ENCODE measurements at places on chromosomes 2 and 18.

DNA sequence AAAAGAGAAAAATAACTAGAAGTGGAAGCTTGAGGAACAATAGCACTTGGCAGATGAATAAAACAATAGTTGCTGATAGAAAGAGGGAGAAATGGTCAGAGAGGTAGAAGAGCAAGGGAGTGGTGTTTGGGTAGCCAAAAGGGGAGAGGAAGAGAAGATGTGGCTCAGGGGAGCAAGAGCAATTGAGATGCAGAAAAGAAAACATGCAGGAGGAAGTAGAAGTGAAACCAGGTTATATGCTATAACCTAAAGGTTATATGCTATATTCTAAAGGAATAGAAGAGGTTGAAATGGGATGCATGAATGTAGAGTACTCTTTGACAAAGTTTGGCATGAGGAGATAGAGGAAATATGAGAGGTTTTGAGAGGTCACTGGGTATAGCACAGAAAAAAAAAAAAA, 759.5 kb downstream of the SATB2 start:
- DNase-seq = no peak

- no peak for DNase-seq
These were observed 776.8 kb upstream of the SOX11 start for GRCh38 chr2:4915357-4915756.

DNA sequence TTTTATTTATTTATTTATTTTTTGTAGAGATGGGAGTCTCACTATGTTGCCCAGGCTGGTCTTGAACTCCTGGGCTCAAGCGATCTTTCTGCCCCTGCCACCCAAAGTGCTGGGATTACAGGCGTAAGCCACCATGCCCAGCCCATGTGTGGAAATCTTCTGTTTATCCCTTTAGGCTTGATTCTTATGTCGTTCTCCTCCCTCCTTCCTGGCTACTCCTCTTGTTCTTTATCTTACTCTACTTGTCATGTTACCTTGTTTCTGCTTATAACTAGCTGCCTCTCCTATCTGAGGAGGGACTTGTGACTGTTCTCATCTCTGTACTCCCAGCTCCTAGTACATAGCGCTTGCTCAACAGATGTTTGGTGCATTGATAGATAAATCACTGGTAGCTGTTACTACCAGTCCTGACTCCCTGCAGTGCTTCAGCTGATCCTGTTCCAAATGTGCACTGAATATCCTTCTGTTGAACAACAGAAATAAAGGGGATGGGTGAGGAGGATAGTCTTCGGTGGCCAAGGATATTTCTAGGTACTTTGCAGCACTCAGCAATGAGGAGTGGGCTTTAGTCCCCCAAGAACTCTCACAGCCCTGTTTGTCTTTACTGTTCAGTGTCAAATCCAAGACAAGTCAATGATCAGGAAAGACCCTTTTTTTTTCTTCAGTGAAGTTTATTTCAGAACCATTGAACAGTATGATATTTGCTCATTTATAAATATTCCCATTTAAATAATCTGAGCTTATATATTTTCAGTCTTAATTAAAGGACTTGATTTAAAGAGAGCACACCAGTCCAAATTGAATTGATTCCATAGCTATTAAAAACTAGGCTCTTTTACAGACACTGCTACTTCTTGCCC, 7.2 kb downstream of the IL1B start:
- DNase-seq = no peak

DNA sequence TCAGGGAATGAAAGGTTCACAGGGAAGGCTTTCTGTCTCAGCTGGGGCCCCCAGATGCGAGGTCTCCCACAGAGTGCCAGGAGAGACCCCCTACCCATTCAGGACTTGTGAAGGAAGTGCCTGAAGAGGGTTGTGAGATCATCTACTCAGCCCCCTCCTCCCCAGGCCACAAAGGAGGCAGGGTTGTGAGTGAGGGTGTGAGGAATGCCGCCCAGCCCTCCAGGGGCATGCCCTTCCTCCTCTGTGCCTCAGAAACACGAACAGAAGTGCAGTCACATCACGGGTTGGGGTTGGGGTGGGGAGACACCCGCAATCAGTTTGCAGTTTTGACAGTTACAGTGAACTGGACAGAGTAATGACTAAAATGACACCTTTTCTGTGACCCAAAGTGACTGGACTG, 5.0 kb downstream of the MAL start:
- DNase-seq = no peak

- no peak for DNase-seq
These were observed 102.5 kb downstream of the LOXHD1 start for GRCh38 chr18:46554406-46555080.

- no peak for DNase-seq
These were observed 182.2 kb downstream of the INHBB start for GRCh38 chr2:120528051-120528692.

- DNase-seq = no peak
These were observed 90.5 kb upstream of the MGAT5 start for GRCh38 chr2:134163336-134163735.

DNA sequence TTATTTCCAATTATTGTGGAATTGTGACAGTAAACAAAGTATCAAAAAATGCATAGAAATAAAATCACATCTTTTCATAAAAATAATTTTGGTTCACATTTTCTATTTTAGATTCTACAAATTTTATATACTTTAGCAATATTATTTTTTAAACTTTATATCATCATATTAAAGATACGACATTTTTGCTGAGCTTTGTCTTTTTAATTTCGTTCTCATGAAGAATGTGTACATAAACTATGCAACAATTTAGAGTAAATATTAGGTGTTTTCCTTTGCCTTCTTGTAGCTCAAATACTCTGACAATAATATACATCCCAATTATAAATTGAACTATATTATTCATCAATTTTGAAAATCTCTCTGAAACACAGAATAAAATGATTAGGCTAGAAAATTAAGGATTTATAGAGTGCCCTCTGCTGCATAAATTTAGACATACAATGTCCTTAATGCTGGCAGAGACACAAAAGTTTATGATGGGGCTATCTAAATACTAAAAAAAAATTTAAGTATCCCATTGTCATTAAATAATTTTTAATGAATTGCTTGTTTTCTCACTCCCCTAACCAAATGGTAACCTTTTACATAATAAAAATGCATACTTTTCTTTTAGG, 45.7 kb downstream of the CCDC102B start:
- DNase-seq = no peak

GRCh38 chr2:48339451-48339850, 190.5 kb upstream of the STON1 start:
- no peak for DNase-seq

- DNase-seq = no peak
These were observed at the start of gene CAPN14 for GRCh38 chr2:31217465-31218200. Gene CAPN14 (minus strand): TSS chr2:31217515. CDS start chr2:31205447, 12,068 bp downstream.

DNA sequence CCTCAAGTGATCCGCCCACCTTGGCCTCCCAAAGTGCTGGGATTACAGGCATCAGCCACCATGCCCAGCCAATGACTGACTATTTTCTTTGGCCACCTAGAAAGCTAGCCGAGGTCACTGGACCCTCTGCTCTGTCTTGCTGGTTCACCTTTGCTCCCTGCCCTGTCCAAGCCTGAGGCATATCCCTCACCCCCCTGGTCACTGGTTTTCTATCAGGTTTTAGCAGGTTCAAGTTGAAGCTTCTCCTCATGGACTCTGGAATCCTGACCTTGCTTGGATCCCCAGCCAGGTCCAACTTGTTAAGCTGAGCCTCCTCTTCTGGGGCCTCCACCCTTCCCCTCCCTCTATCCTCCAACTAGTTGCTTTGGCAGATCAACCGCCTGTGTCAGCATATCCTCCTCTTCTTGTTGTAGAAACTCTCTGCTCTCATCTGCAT, 33.4 kb downstream of the PAX8 start:
- DNase-seq = no peak

- no peak for DNase-seq
These were observed 69.3 kb downstream of the TTC27 start for GRCh38 chr2:32697156-32697555.

DNA sequence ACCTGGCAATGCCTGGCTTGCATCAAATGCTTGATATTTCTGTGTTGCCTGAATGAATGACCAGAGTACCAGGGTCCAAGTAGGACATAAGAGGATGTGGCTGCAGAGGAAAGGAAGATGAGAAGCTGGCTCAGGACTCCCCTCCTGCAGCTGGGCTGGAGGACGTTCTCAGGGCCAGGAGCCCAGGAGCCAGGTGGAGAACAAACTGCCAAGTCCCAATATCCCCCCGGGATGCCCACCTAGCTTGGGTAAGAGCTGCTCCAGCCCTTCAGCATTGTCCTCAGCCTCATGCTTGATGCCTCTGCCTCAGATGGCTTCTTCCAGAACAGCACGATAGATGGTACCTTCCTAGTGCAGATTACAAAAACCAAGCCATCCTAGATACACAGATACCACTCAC, 8.6 kb upstream of the ATP6V1B1 start:
- DNase-seq = no peak

DNA sequence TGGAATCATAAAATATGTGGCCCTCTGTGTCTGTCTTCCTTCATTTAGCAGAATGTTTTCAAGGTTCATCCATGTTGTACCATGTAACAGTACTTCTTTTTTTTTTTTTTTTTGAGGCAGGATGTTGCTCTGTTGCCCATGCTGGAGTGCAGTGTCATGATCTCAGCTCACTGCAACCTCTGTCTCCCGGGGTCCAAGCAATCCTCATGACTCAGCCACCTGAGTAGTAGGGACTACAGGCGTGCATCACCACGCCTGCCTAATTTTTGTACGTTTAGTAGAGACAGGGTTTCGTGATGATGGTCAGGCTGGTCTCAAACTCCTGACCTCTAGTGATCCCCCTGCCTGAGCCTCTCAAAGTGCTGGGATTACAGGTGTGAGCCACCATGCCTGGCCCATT, 31.2 kb downstream of the RAB1A start:
- DNase-seq = no peak

- no peak for DNase-seq
These were observed 6.7 kb upstream of the SDC1 start for GRCh38 chr2:20231598-20232026.

DNA sequence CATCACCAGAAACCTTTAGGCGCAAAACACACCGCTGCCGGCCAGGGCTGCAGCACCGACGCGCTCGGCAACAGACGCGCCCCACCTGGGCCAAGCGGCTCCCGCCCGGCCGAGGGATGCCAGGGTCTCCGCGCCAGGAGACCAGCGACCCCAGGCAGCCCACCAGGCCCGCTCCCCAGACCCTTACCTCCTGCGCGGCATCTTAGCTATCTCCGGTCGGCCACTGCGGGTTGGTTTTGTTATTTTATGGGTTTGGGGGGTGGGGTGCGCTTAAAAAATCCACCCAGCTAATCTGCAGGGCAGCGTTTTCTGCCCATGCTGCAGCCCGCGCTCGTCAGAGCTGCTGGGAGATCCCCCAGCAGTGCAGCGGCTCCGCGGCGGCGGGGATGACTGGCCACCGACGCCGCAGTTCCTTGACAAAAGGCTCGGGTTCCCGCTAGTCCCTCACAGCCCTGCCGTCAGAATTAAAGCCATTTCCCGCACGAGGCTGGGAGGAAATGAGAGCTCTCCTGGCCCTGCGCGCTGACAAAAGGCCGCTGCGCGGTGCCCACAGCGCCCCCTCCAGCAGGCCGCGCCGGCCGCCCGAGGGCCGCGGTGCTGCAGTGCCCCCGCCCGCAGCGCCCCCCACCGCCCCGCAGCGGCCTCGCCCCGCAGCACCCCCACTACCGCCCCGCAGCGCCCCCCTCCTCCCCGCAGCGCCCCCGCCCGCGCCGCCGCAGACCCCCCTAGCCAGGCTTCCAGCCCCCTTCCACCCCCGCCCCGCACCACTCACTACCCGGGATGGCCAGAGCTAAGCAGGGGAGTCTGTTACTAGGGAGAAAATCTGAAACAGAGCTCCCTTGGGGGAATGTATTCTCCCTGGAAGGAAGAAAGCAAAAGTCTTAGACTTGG, at the start of gene ADD2:
Gene ADD2, minus strand, starts transcription at position 502 of the 891 bp plus-strand sequence. CDS start 61,792 bp downstream, outside the sequence.
- no peak for DNase-seq

GRCh38 chr18:24413148-24413547, 13.3 kb upstream of the IMPACT start:
- no peak for DNase-seq

DNA sequence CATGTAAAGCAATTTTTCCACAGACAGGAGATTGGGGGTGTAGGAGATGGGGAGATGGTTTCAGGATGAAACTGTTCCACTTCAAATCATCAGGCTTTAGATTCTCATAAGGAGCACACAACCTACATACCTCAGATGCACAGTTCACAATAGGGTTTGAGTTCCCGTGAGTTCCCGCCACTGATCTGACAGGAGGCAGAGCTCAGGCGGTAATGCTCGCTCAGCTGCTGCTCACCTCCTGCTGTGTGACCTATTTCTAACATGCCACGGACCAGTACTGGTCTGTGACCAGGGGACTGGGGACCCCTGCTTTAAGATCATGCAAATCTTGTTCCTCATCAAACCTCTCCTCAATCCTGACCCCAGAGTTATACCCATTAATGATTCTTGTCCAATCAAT, 70.1 kb downstream of the RPE start:
- no peak for DNase-seq

Measured in esophagus squamous epithelium (tissue), 5 donors.